Activated CD8-positive, alpha-beta T cell treated with anti-CD3 and anti-CD28 coated beads, Interleukin-2, amount 10 ng/mL, durations not matched to agents 7 days and 5 days (primary cell): ENCODE measurements at places on chromosomes 1 and 21.

- no peak for DNase-seq
These were observed 77.1 kb upstream of the KCTD3 start for GRCh38 chr1:215489771-215490565.

GRCh38 chr1:221698579-221699349, 43.1 kb downstream of the DUSP10 start:
- no peak for DNase-seq

- DNase-seq = no peak
These were observed 198.9 kb downstream of the NTNG1 start for GRCh38 chr1:107339775-107340174.

- DNase-seq = no peak
These were observed 5.0 kb downstream of the RNU1-2 start for GRCh38 chr1:16900751-16901150.

DNA sequence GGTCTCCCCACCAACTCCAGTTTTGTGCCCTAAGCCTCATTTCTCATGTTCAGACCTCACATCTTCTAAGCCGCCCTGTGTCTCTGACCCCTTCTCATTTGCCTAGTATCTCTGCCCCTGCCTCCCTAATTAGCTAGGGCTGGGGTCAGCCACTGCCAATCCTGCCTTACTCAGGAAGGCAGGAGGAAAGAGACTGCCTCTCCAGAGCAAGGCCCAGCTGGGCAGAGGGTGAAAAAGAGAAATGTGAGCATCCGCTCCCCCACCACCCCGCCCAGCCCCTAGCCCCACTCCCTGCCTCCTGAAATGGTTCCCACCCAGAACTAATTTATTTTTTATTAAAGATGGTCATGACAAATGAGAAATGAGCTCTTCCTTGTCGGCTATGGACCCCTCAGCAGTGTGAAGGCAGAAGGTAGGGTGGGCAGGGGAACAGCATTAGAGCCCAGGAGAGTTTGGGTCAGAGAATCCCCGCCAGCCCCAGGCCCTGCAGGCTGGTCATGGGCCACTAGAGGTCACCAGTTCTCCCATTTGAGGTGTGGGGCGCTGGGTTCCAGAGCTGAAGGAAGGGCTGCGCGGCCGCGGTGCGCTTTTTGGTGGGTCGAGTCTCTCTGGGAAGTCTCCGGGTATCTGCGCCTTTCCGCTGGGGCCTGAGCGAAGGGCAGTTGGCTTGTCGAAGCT, 11.5 kb downstream of the ADAMTSL4 start:
- peak; percentile 91 for DNase-seq

GRCh38 chr1:223358826-223359225, 5.2 kb downstream of the SUSD4 start:
- DNase-seq = no peak

DNA sequence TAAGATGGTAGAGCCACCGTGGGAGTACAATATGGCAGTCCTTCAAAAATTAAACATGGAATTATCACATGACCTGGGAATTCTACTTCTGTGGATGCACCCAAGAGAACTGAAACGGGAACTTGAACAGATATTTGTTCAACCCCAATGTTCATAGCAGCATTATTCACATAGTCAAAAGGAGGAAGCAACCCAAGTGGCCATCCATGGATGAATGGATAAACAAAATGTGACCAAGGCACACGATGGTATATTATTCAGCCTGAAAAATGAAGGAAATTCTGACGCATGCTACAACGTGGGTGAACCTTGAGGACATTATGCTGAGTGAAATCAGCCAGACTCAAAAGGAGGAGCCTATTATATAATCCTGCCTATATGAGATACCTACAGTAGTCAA, 22.8 kb upstream of the LAPTM5 start:
- DNase-seq = no peak

DNA sequence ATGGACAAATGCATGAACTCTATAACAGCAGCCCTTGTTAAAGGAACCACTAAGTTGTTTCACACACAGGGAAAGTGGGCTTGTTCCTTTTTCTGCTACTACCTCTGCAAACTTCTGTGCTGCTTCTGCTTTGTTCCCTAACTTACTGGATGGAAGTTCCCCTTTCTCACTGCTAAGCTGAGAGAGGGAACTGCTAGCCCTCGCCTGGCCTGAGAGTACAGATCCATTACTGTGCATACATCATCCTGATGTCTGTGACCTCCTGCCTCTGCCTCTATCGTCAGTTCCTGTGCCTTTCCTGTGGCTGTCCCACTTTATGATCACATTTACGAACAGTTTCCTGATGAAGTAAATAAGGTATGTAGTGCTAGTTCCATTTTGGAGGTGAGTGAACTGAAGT, 3.5 kb downstream of the GNAT2 start:
- DNase-seq = no peak

GRCh38 chr1:226496453-226497015, 52.0 kb upstream of the STUM start:
- peak; percentile 13 for DNase-seq

DNA sequence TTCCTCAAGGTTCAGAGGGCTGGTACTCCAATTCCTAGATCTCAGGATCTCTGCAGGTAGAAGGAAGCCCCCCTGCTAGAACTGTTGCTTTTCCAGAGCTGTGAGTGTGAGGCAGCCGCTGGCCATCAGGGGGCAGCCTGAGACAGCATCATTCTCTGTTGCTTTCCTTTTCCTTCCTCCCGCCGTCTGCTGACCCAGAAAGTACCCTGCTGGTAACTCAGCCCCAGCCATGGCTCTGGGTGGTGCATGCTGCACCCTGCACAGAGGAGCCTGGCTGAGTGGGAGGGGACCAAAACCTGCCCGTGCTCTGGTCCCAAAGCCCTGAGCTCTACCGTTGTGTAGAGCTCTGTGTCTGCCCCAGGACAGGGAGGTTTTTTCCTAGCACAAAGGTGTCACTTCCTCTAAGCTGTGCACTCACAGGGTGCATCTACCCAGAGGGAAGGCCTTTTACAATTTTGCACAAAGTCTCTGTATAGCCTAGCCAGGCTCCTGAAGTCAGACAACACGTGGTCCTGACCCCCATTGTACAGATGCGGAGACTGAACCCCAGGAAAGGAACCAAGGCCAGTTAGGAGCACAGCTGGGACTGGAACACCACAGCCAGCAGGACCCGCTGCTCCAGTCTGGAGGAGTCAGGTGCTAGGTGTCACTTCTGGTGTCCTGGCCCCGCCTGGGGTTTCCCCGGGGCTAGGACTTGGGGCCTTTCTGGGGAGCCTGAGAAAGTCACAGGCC, 5.6 kb upstream of the FAM131C start:
- peak; percentile 84 for DNase-seq

DNA sequence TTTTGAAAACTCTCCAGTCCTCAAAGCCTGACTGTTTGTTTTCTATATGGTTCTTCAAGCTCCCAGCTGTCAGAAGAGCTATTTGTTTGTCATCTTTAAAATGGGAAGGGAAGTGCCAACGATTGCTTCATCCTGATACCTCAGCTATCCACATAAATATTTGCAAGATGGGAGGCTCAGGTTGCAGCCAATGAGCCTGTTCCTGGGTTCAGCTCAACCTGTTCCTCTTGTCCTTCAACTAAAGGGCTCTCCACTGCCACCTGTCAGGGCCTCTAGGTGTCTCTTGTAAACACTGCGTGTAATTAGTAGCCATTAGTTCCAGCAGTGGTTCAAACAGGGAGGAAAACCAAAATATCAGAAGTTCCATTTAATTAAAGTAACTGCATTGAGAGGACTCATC, 445.1 kb downstream of the AJAP1 start:
- DNase-seq = no peak

DNA sequence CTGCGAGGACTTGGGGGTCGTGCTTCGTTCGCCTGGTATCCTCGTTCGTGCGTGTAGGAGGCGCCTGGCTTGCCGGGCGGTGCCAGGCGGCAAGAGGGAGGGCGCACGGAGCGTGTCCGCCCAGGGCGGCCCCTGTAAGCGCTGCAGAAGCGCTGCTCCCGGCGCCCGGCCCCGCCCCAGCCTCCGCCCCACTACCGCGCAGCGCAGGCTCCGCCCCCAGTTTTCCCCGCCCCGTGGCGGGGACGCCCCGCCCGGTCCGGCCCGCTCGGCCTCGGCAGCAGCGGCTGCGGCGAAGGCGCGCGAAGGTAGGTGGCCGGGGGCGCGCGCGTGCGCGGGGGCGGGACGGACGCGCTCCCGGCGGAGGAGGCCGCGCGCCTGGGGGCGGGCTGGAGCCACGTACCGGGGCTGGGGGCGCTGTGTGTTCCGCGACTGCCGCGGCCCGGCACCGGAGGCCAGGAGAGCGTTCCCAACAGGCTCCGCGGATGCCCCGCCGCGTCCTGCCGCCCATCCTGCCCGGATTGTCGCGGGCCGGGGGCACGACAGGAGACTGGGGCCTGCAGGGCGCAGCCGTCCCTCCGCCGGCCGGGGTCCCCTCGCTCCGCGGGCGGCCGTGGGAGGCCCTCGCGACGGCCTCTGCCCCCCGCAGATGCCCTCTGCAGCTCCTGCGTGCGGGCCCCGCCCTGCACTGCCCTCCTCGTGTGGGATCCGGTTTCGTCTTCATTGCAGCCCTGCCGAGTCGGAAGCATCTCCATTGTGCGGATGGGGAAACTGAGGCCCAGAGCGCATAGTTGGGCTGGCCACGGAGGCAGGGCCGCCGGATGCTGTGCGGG, 7.7 kb upstream of the CROCC start:
- DNase-seq = peak; percentile 90

DNA sequence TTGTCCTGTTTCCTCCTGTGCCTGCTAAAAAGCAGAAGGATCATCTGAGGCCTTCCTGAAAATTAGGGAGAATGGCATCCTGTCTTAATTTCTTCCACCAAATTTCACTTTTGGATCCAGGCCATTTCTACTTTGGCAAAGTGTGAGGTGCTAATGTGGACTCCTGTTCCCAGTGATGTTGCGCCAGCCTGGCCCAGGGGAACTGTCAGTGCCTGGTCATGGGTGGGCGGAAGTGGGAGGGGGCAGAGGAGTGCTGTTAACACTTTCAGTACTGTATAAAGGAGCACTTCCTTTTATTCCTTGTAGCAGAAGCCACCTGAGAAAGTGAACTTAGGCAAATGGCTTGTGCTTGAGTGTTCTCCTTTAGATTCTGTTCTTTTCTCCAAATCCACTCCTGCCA, 19.9 kb downstream of the ELAPOR1 start:
- DNase-seq = no peak

DNA sequence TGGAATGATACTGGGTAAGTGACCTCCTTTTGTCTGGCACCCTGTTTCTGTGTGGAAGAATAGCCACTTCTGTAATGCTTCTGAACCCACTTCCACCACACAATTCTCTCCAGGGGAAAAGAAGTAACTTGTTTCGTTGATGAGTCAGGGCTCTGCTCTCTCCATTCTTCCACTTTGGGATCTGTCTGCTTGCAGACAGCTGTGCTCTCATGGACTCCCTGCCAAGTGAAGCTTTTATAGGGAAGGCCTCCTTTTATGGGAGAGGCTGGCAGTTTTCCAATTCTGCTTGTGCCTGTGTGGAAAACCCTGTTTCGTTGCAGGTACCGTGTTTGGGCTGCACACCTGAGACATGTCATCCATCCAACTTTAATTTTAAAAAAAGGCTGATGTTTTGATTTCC, 130.7 kb downstream of the GIPC2 start:
- DNase-seq = no peak

DNA sequence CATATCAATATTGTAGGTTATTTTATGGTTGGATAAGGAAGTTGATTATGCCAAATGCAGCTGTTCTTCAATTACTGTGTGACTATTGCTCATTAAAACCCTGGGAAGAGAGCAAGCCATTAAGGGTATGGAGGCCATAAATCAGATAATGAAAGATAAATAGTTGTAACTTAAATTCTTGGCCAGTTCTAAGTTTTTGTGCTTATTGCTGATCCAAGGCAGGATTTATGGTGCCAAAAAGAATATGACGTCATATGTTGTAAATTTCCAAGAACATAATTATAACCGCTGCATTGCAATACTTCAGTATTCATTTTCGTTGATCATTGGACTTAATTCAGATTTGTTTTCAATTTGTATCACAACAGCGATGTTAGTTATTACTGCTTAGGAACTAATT, 211.6 kb downstream of the LRRC40 start:
- no peak for DNase-seq

- DNase-seq = peak; percentile 9
These were observed 12.0 kb upstream of the WNT3A start for GRCh38 chr1:227994632-227995300.

- DNase-seq = no peak
These were observed 4.8 kb upstream of the RHCE start for GRCh38 chr1:25425098-25426085.

GRCh38 chr1:220697326-220697725, 7.2 kb downstream of the C1orf115 start:
- peak; percentile 6 for DNase-seq

DNA sequence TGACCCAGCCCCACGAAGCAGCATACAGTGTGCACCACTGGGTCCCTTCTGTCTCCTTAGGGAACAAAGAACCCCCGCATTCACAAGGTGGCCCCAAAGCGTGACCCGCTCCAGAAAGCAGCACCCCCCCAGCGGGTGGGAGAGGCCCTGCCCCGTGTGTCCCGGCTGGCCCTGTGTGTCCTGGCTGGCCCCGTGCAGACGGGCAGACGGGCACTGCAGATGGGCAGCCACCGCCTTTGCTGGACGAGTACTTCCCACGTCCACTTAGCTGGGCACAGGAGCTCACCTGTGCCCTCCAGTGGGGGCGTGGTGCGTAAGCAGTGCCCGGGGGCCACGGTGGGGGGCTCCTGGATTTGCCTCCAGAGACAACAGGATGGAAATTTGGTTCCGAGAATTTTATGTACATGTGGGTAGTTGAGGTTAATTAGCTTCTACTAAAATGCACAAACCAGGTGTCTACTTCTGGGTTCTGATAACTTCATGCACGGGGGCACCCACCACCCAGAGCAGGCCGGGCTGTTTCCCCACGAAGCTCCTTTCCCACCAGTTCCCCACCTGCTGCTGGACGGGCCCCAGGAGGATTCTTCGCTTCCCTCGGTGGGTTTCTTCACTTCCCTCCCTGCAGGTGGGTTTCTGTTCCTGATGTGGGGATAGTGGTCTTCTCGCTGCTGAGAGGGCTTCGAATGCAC, 33.2 kb upstream of the SLC19A1 start:
- no peak for DNase-seq

- no peak for DNase-seq
These were observed 20.9 kb downstream of the BATF3 start for GRCh38 chr1:212678456-212679410.

- peak; percentile 58 for DNase-seq
These were observed 745 bp downstream of the MAGI3 start for GRCh38 chr1:113390871-113391648.

GRCh38 chr1:232943679-232944252, 6.6 kb upstream of the NTPCR start:
- DNase-seq = no peak

- no peak for DNase-seq
These were observed 13.9 kb downstream of the COL9A2 start for GRCh38 chr1:40303051-40303771.

DNA sequence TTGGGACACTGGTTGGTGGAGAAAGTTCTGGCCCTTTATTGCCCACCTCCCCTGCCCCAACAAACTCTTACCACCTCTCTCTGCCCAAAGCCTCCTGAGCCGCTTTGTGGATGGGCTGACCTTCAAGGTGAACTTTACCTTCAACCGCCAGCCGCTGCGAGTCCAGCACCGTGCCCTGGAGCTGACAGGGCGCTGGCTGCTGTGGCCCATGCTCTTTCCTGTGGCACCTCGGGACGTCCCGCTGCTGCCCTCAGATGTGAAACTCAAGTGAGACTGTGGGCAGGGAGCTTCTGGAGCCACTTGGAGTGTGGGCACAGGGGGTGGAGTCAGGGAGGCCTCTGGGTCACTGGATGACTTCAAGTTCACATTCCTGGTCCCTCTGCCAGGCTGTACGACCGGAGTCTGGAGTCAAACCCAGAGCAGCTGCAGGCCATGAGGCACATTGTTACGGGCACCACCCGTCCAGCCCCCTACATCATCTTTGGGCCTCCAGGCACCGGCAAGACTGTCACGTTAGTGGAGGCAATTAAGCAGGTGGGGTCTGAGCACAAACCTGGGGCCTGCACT, 12.5 kb downstream of the RHOC start:
- DNase-seq = no peak
